ENCODE measurements at places on chromosomes 3 and 15.

DNA sequence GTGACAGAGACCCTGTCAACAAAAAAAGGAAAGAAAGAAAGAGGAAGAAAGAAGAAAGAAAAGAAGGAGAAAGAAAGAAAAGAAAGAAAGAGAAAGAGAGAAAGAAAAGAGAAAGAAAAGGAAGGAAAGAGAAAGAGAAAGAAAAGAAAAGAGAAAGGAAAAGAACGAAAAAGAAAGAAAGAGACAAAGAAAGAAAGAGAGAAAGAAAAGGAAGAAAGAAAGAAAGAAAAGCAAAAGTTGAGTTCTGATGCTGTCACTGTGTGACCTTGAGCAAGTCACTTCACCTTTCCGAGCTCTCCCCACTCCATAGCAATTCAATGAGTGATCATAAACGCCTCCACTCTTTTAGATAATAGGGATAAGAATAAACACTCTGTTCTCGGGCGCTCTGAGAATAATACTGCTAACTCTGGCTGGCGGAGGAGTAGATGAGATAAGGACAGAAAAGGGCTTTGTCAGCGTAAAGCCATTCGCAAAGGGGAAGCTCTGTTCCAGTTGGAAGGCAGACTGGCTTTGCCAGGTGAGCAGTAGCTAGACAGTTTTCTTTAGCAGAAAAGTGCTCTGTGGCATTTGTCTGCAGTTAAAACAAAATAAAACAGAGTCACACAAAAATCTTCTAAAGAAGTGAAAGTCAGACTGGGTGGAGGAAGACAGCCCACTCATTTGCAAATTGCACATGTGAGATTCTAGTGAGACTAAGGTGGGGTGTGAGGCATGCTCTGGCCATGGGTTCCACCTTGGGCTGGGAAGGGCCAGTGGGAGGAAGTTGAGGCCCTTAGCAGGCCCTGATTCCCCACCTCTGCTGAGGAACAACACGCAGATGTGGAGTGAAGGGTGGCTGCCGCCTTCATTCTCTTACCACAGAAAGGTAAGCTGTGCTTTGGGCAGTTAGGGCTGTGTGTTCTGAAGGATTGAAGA, 9.6 kb upstream of the FLNB start:
- peak; percentile 69 for DNase-seq

DNA sequence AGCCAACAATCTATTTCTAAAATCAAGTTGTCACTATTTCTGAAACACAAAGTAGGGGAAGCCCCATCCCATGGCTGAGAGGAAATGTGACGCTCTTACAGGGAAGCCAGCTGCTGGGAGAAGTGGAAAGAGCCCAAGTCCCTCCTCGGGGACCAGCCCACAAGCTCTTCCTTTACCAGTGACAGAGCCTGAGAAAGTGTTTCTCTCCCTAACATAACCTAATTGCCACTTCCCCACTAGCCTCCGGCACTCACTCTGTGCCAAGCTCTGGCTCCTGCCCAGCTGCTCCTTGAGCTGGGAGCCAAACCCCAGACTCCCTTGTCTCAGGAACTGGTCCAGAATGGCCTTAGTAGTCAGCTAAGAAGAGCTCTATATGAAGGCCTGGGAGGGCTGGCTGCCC, 42.9 kb downstream of the TNFAIP8L3 start:
- DNase-seq, result no peak

DNA sequence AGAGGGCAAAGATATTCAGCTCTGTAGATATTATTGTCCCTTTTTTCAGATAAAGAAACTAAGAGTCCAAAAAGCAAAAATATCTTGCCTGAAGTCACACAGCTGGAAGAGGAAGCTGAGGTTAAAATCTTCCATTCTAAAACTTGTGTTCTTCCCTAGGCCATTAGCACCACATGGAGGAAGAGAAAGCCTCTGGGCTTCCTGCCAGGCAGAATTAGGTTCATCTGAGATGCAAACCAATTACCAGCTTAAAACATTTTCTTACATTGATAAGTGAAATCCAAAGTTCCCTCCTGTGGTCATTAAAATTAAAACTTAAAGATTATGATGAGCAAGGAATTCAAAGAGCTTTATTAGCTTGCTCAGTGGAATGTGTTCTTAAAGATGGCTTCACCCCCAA, 235.3 kb upstream of the SETMAR start:
- DNase-seq, result no peak

- no peak for DNase-seq
Measured at GRCh38 chr15:30956216-30957124, 35.0 kb downstream of the MTMR10 start.

DNA sequence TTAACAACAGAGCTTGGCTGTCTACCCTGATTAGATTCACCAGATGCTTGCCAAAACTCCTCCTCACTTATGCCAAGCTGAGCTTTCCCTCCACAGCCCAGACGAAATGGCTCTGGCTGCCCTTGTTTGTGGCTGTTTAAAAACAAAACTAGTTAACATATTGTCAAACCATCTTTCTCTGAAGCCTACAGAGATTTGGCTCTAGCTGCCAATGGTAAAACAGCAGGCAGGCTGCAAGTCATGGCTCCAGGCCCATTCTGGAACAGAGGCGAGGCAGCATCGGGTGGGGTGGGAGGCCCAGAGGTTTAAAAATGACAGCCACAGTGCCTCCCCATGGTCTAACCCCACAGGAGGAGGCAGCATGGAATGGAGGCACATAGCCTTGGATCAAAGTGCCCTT, 75.9 kb downstream of the SCN5A start:
- no peak for DNase-seq

DNA sequence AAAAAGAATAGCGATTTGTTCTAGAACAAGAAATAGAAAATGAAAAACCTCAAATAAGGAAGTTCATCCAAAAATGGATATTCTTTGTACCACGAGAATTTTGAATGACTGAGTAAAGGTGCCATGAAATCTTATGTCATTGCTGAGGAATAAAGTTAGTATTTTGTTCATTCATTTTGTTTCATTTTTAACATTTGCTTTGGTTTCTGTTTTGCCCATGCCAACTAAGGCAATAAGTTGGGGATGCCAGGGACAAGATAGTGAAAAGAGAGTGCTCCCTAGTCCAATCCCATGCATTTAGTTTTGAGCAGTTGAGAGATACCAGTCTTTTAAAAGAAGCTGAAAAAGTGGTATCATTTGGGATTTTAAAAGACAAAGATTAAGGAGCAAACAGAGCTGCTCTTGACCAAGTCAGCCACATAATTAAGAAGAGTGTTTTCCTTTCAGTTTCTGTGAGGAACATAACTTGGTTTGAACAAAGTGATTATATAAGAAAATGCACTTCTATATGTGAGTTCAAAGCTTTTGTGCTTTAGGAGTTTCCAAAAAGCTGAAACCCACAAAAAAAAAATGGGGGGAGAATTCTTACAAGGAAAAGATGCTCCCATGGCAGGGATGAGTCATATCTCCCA, 201.4 kb downstream of the PLOD2 start:
- peak; percentile 55 for DNase-seq

DNA sequence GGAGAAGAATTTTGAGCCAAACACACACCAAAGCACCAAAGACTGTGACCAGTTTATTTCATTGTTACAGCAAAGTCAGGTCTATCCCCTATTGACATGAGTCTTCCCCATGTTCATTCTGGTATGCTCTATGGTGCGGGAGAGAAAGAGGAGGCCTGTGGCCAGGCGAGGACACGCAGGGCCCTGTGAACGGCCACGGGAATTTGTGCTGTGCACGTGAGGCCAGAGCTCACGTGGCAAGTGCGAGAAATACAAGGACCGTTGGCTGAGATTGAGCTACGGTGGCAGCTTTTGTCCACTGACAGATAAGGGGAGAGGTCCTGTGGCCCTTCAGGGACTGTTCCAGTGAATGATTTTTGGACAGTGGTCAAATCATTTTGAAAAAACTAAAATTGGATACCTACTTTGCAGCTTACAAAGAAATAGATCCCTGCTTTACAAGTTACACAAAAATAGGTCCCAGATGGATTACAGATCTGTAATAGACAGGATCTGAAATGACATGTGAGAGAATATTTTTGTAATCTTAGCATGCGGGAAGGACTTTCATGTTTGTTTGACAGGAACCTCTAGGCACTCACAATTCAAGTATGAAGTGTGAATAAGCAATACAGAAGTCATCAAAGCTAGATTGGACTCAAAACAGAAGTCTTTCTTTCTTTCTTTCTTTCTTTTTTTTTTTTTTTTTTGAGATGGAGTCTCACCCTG, 9.2 kb downstream of the ZSCAN2 start:
- DNase-seq, result no peak

- DNase-seq, result no peak
Measured at GRCh38 chr15:38600236-38600635, 35.6 kb upstream of the RASGRP1 start.

- no peak for DNase-seq
Measured at GRCh38 chr3:72460205-72461174, 387.8 kb downstream of the SHQ1 start.

DNA sequence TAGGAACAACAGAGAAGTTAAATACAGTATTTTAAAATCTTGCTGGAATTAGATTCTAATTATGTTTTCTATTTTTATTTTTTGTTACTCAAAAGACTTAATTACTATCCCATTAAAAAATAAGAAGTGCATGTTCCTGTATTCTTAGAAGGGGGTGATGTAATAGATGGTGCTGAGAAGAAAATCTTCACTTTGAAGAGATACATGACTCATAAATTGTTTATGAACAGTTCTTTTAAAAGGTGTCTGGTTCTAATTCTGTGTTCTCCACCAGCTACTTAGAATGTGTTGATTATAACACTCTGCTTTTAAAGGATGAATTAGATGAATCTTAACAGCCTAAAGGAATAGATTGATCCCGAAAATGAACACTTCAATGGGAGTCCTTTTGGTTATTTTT, 8.2 kb downstream of the RCN2 start:
- DNase-seq, result no peak

GRCh38 chr15:72535911-72536310, 61.8 kb downstream of the ARIH1 start:
- no peak for DNase-seq

GRCh38 chr15:40584191-40584590, 9.9 kb upstream of the KNL1 start:
- no peak for DNase-seq

DNA sequence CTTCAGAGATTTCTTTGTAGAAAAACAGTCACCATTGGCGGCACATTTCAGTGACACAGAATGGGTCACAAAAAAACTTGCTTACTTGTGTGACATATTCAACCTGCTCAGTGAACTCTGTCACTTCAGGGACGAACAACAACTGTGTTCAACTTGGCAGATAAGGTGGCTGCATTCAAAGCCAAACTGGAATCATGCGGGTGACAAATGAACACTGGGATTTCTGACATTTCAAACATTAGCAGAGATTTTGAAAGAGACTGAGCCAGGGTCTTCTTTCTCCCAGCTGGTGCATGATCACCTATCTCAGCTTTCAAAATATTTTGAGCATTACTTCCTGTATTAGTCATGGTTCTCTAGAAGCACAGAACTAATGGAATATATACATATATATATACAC, 1.9 kb upstream of the EID1 start:
- no peak for DNase-seq

DNA sequence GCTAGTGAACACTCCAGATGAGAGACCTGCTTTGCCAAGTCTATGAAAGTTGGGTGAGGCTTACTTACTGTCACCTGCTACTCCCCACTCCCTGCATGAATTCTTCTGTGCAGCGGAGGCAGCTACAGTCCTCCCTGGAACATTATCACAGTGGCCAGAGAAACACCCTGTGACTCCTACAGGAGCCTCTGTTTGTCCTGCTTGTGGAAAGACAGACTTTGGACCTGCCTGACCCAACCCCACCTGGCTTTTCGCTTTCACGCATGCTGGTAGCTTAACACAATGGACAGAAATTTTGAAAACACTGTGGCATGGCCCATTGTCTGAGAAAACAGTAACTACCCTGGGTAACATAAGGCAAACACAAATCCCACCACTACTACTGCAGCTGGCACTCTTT, 1565.5 kb upstream of the CADM2 start:
- no peak for DNase-seq
